Left renal pelvis (tissue), 4 donors: ENCODE measurements at places on chromosomes 7 and 10. TPM values are rescaled to one million over a fixed set of nuclear protein-coding genes. Genes with fewer than 3 reads are reported as not detected.

- DNase-seq = no peak
These were observed 9.1 kb upstream of the SCART1 start for GRCh38 chr10:133444342-133445267.

Gene ANKRD22
- 0.37 TPM for polyA plus RNA-seq

DNA sequence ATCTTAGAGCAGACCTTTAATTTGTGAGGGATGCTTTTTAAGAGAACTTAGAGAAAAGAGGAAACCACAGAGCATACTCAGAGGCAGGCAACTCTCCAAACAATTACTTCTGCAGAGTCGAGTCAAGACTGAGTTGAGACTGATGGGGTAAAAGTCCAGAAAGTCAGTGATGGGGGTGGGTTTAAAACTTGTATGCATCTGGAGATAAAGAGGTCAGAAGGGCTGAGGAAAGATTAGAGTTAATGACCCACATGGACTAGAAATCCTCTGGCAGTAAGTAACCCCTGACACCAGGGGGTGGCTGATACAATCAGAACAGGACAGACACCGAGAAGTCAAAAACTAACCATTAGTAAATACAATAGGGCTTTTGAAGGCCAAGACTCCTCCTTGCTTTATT lies 42.4 kb upstream of the SEPTIN7 start:
- no peak for DNase-seq

Gene PSD
- polyA plus RNA-seq = 13.3 TPM

DNA sequence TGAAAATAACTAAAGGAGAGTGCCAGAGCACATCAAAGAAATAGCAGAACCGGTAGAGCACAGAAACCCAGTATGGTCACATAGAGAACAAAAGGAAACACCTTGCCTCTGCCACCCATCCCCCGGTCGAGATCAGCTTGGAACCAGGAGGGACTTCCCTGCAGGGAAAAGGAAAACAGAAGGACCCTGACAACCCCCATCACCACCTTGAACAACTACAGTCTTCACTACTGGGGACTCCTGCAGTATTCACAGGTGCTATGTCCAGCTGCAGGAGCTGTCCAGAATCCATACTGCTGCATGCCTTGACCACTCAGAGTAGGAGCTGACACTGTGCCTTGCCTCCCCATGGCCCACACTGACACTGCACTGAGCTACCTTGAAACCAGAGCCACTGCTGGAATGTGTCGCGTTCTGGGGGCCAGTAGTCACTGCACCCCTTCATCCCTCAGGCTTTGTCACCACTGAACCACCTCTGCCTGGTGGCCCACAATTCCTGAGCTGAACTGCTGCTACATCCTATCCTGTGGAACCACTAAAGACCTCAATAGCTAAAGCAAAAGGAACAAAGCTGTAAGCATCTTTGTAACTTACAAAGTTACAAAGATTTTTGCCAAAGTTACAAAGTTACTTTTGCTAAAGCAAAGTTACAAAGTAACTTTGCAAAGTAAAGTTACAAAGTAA lies 66.8 kb downstream of the TRIL start:
- no peak for DNase-seq

GRCh38 chr10:72812753-72813430 lies 80.6 kb upstream of the OIT3 start:
- DNase-seq = no peak

GRCh38 chr10:14751014-14751896 lies 23.4 kb downstream of the FAM107B start:
- no peak for DNase-seq

DNA sequence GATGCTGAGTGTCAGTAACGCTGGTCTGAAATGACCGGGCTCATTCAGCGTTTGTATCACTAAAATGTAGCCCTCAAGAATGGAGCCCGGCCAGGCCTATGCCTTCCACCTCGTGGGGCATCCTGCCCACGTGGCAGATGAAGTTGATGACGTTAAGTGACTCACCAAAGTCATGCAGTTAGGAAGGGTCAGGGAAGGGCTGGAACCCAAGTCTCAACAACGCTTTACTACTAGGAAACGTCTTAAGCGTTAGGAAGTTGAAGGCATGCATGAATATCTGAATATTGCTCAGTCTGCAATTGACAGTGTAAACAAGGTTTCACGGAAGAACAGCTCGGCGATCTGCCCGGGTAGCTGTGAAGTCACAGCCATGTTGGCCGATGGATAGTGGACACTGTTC lies 14.0 kb upstream of the UBE3C start:
- DNase-seq = no peak

DNA sequence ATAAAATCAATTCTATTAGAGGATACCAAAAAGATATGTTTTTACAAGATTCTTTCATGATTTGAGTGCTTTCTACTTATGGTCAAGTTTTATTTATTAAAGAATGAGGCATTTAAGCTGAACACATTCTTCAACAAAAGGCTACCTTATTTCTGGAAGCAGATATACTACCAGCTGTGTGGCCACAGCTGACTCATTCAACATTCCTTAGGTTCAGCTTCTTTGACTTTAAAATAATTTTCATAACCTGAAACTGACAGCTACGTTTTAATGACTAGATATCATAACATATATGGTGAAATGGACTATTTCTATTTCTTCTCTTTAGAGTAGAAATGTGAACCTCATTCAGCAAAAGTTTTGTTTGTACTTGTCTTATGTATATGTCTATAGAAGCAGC lies 414.2 kb upstream of the SEMA3C start:
- DNase-seq = no peak

Gene LIPF
- polyA plus RNA-seq = 0.36 TPM

- no peak for DNase-seq
These were observed 52.7 kb upstream of the VIPR2 start for GRCh38 chr7:159197066-159197975.

- no peak for DNase-seq
These were observed 18.6 kb downstream of the RABGEF1 start for GRCh38 chr7:66758950-66759628.

Gene TLX1
- 0.10 TPM for polyA plus RNA-seq

DNA sequence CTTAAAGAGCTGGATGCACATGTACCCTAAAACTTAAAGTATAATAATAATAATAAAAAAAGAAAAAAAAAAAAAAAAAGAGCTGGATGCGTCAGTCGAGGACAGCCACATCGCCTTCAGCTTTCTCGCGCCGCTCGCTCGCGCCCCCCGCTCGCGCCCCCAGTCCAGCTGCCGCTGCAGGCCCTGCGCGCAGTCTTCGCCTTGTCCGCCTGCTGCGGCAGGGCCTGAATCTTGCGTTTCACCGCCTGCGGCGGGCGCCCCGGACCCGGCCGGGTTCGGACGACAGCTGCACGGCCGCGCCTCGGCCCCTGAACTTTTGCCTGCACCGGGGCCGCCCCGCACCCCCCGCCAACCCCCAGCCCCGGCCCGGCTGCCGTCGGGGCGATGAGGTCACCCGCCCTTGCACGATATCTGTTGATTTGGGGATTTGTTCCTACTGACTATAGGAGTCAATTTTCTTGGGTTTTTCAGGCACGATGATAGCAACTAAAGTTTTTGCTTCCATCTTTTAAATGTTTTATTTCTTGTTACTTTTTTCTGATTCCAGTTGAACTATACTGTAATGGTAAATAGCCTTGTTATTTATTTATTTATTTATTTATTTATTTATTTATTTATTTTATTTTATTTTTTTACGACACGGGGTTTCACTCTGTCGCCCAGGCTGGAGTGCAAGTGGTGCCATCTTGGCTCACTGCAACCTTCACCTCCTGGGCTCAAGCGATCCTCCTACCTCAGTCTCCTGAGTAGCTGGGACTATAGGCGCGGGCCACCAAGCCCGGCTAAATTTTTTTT lies 33.5 kb upstream of the CPN1 start:
- no peak for DNase-seq

GRCh38 chr10:71719042-71719441 lies 536 bp downstream of the C10orf105 start:
- no peak for DNase-seq

GRCh38 chr10:90031776-90032175 lies 330.4 kb downstream of the KIF20B start:
- DNase-seq = no peak

Gene SLC35G1
- polyA plus RNA-seq = 8.6 TPM

GRCh38 chr7:110564246-110564645 lies 526.7 kb upstream of the LRRN3 start:
- DNase-seq = no peak

- DNase-seq = no peak
These were observed 81.5 kb downstream of the CCNY start for GRCh38 chr10:35417795-35418194.

DNA sequence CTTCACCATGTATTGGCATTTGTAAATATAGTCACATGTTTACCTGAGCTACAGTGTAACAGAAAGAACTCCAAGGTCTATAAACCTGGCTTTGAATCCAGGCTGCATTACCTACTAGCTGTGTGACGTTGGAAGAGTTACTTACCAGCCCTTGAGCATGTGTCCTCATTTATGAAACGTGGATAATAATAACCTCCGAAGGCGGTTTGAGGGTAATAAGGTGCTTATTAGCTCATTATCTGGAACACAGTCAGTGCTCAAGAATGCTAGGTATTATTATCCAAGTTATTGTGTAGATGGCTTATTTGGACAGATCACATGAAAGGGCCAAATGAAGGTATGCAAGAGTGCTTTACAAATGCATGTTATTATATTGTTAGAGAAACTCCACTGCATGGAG lies 64.9 kb downstream of the SEC23IP start:
- DNase-seq = no peak

- DNase-seq = no peak
These were observed 45.9 kb upstream of the DRGX start for GRCh38 chr10:49441488-49442476.

DNA sequence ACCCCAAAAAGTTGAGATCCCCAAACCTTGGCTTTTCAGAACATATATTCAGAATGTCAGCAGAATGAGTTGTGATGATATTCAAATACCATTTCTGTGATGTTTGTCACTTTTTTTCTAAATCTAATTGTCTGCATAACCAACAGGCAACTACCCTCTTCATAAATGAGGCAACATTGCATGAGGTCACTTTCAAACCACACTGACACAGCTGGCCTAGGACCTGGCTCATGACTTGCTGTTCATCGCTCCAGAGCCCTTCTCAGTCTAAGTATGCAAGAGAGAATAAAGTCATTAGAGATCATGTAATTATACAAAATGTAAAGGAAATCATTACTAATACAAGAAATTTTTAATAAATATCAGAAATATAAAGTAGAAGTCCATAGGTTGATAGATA lies 681.9 kb downstream of the GRM8 start:
- no peak for DNase-seq
